ENCODE measurements at places on chromosomes 1 and 21.

GRCh38 chr1:172268237-172268636 is 152.2 kb upstream of the C1orf105 start:
- no peak for DNase-seq

GRCh38 chr1:224735159-224735558 is 119.0 kb downstream of the CNIH3 start:
- DNase-seq: no peak

GRCh38 chr1:235136111-235136510 is 7.5 kb upstream of the TOMM20 start:
- DNase-seq: no peak

DNA sequence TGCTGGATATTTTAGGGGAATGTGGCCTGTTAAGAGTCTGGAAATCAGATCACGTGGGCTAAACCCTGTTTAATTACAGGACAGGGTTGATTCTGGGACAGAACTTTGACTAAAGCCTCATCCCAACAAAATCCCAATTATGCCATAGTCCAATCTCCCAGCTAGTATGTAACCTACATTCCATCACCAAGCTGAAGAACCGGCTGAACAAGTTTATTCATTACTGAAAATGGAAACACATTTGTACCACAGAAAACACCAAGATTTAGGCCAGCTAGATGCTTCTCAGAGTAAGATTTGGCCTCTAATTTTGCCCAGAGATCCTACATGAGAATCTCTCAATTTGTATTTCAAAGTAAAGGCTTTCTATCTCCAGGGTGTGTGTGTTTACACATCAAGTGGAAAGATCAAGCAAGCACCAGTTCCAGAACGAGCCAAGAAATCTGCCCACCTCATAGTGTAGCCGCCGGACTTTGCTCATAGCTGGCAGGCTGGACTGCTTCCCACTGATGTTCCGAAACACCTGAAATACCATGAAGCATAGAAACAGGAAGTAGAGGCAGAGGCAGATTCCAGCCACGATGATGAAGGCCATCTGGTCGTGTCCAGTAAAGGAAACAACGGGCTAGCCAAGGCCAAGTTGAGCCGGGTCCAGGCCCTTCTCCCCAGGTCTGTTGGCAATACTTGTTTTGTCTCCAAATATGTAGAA is 86.8 kb downstream of the WLS start:
- DNase-seq: no peak

DNA sequence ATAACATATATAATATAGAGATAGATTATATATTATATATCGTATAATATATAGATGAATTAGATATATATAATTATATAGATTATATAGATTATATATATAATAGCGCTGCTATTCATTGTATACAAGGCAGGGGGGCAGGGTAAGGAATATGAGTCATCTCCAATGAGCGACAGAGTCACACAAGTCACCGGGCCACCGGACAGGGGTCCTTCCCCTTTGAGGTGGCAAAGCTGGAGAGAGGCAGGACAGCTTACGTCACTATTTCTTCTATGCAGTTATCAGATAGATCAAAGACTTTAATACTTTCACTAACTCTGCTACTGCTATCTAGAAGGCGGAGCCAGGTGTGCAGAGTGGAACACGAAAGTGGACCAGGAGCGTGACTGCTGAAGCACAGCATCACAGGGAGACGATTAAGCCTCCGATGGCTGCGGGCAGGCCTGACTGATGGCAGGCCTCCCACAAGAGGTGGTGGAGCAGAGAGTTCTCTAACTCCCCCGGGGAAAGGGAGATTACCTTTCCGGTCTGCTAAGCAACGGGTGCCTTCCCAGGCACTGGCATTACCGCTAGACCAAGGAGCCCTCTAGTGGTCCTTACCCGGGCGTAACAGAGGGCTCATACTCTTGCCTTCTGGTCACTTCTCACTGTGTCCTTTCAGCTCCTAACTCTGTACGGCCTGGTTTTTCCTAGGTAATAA is 2154.7 kb downstream of the MRPL39 start:
- no peak for DNase-seq

Measured in SHP77 treated with DMSO at 0.1 percent for 48 hours (cell line).